ENCODE measurements at places on chromosomes 1 and 21. TPM values are rescaled to one million over a fixed set of nuclear protein-coding genes. Genes with fewer than 3 reads are reported as not detected.

- no peak for DNase-seq
- no peaks in the 10 kb centered on the region for H3K36me3 ChIP-seq
- H3K27ac ChIP-seq: no peak overlapping the region
- no peak overlapping the region for H3K4me3 ChIP-seq
These were observed 350.5 kb downstream of the MATN1 start for GRCh38 chr1:30372792-30373433.

DNA sequence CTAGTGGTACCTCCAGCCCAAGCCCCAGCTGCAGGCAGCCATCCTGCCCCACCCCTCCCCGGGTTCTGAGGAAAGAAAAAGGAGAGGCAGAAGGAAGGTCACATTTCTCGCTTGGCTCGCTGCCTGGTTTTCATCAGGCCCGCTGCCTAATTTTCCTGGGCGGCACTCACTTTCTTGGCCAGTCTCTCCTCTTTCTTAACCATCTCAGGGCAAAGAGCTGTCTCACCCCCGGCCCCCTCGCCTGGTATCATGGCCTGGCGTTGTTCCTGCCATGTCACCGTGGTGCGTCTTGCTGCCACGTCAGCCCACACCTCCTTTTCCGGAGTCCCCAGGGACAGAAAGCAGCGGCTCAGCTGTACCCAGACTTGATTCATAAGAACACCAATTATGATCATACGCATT is 26.6 kb upstream of the CASZ1 start:
- H3K4me1 ChIP-seq: peaks cover 5% of the 10 kb centered on the region
- H3K27ac ChIP-seq: no peak overlapping the region
- no peak for DNase-seq
- H3K4me3 ChIP-seq: no peak overlapping the region
- H3K36me3 ChIP-seq: no peaks in the 10 kb centered on the region

Gene MSH4
- total RNA-seq: 0.64 TPM

GRCh38 chr1:6157528-6158174 is 22.5 kb downstream of the CHD5 start:
- peak overlapping the region; percentile 58 for H3K4me3 ChIP-seq
- peaks cover 3% of the 10 kb centered on the region for H3K4me1 ChIP-seq
- H3K27me3 ChIP-seq: peaks cover 37% of the 10 kb centered on the region
- DNase-seq: no peak

DNA sequence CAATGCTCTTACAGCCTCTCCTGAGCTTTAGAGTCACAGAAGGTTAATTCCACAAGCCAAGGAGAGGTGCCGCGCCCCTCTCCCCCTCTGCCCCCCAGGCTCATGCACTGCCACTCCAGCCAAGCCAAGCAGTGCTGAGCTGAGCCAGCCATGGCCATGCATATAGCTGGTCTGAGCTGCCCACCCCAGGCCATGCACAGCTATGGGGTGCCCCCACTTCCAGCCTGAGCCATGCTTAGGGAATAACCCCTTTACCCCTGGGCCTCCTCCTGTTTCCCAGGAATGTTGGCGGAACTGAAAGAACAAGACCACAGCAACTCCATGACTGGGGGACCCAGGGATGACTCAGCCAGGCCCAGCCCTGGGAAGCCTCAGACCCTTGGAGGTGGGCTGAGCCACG is 34.0 kb upstream of the MAGOH start:
- peaks cover 9% of the 10 kb centered on the region for H3K4me1 ChIP-seq
- no peaks in the 10 kb centered on the region for H3K27me3 ChIP-seq
- H3K36me3 ChIP-seq: no peaks in the 10 kb centered on the region
- no peak for DNase-seq
- no peak overlapping the region for H3K27ac ChIP-seq

DNA sequence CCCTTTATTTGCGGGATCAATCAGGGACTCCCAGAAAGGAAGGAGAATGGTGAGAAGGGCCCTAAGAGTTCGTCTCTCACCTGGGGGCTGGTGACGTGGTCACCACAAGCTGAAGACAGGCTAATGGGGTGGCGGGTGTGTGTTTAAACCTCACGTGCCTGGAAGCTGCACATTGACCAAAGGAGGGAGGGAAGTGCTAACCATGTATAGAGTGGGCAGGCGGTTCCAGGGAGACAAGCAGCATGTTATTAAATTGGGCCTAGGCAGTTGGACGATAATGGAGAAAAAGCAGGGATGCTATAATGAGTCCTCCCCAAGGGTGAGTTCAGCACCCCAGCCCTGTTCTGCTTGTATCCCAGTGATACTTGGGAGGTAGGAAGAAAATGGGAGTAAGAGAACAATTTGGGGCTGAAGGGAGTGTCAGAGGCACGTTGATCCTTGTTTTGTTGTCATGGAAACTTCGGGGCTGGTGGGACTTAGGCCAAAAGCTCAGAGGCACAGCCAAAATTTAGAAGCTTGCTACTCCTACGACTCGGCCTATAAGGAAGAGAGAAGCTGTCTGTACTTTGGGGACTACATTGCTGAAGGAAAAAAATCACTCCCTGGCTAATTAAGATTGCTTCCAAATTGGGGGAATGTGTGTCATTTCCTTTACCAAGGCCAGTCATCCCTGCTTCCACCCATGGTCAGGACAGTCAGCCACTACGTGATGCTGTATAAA is 33.2 kb upstream of the EPHA8 start:
- no peak overlapping the region for H3K27ac ChIP-seq
- H3K27me3 ChIP-seq: no peaks in the 10 kb centered on the region
- no peak for DNase-seq
- H3K4me3 ChIP-seq: no peak overlapping the region

DNA sequence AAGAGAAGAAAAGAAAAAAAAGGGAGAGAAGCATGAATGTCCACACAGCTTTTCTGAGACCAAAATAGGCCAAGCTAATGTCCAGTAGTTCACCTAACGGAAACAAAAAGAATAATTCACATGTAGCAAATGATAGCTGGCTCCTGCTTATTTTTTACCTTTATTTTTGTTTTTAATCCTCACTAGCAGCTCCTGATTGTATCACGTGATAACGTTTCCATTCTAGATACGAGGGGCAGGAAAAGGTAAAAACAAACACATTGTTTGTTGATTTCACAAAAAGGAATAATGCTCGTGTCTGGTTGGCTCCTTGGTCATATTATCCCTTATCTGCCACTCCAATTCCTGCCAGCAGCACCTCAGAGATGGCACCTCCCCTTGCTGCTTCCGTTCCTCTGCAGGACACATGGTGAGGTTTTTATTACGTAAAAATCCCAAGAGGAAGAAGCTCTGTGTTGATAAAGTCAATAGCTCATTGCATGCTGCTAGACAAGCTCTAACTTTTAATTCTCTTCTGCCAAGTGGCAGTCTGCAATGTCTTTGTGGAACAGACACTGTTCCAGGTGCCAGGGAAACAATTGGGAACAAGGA is 201.7 kb downstream of the CRB1 start:
- no peaks in the 10 kb centered on the region for H3K36me3 ChIP-seq
- H3K27me3 ChIP-seq: no peaks in the 10 kb centered on the region
- H3K27ac ChIP-seq: no peak overlapping the region
- DNase-seq: no peak
- H3K4me3 ChIP-seq: no peak overlapping the region
- H3K4me1 ChIP-seq: peaks cover 18% of the 10 kb centered on the region

DNA sequence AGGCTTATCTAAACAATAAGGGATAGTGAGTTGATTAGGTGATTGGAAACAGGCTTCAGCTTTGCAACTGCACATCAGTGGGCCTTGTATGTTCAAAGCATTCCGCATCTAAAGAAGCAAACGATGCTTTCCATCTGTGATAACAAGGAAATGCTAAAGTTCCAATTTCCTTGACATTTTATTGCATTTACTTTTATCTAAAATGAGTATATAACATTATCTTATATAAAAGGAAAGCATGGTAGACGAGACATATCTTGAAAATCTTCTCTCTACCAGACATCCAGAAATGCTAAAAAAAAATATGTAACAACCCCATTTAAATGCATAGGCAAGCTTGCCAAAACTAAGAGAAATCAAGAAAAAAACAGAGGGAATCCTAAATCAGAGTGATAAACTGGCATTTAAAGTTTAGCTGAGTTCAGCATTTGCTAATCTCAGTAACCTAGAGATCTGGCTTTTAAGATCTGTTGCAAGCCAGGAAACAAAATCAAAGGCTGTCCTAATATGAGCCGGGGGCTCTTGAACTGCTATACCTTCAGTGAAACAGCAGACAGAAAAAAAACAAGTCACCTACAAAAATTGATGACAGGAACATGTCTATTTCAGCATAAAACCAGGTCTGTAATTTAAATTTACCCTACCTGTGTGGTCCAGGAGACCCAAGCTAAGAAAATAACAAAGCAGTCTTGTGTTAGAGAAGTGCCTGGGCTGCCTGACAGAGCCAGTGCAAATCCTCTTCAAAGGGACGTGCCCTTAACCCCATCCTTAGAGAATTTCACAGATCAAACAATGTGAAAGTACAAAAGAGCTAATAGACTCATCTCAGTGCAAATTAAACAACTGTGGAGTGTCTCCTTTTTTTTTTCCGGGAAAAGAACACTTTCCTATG is 3.1 kb upstream of the RGS13 start:
- no peaks in the 10 kb centered on the region for H3K27me3 ChIP-seq
- H3K4me3 ChIP-seq: peak overlapping the region; percentile 20
- H3K27ac ChIP-seq: peak overlapping the region; percentile 34

DNA sequence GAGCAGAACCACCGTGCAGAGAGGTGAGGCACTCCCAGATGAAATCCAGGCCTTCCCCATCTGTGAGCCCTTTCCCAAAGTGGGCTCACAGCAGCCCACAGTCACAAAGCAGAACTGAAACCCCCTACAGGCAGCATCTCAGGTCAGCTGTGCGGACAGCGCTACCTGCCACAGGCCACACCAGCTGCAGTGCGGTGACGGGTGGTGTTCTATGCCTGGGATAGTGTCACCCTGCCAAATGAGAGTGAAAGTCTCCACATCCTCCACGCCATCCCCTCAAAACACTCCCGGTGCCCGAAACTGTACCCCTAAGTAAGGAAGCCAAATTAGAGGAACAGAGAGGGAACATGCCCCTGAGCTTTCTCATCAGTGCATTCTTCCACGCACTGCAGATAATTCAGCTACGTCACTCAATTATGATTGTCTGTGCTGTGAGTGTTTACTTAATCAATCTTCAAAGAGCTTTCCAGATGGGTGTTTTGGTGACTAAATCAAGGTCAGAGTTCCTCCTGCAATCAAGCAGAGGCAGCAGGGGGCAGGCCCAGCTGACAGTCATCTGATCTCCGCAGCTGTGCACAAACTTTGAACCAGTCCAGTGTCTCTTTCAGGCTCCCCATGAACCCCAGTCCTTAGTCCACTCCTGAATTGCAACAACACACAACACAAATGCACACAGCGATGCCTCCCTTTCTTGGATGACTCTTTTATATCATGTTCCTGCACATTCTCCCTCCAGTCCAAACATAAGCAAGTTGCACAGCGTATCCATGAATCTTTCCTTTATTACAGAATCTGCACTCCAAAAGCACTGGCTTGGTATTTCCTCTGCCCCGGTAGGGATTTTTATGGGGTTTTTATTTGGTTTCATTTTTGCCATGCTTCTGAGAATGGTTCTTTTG is 150.0 kb downstream of the TOMM20 start:
- H3K27ac ChIP-seq: peak overlapping the region; percentile 84
- H3K4me1 ChIP-seq: peaks cover 65% of the 10 kb centered on the region
- no peaks in the 10 kb centered on the region for H3K27me3 ChIP-seq

GRCh38 chr1:30638086-30638485 is 85.3 kb downstream of the MATN1 start:
- H3K27me3 ChIP-seq: peaks cover 23% of the 10 kb centered on the region
- H3K27ac ChIP-seq: no peak overlapping the region
- no peaks in the 10 kb centered on the region for H3K36me3 ChIP-seq
- H3K4me1 ChIP-seq: peaks cover 24% of the 10 kb centered on the region
- DNase-seq: no peak

- no peak overlapping the region for H3K4me3 ChIP-seq
- H3K4me1 ChIP-seq: no peaks in the 10 kb centered on the region
- DNase-seq: no peak
- H3K36me3 ChIP-seq: peaks cover 23% of the 10 kb centered on the region
- H3K27ac ChIP-seq: no peak overlapping the region
- no peaks in the 10 kb centered on the region for H3K27me3 ChIP-seq
These were observed 9.7 kb upstream of the PRDX6 start for GRCh38 chr1:173467426-173467825.

DNA sequence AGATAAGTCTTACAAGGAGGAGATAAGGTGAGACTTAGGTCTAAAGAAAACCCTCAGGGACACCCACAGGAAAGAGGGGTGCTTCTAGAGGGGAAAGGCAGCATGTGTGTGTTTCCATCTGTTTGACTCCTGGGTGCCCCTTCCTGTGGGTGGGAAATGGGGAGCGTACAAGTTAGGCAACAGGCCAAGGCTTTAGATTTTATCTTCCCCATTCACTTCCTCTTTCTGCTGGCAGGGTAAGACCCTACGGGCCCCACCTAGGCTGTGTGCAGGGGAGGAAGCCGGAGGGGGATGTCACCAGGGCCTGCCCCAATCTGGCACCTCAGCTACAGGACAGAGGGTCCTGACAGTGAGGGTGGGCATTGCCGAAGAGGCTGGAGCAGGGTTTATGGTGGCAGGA is 2.5 kb upstream of the OLIG1 start:
- no peak overlapping the region for H3K4me3 ChIP-seq
- no peak for DNase-seq
- peaks cover 85% of the 10 kb centered on the region for H3K27me3 ChIP-seq
- H3K27ac ChIP-seq: no peak overlapping the region

- H3K27ac ChIP-seq: peak overlapping the region; percentile 95
- DNase-seq: no peak
- peaks cover 44% of the 10 kb centered on the region for H3K27me3 ChIP-seq
- no peaks in the 10 kb centered on the region for H3K36me3 ChIP-seq
These were observed 5.5 kb downstream of the EFNA3 start for GRCh38 chr1:155083865-155084721.

Measured in type B pancreatic cell (in vitro differentiated cells).